A549 treated with RU486 at 1 μM for 4 hours (cell line): ENCODE measurements at places on chromosomes 5 and 9. TPM values are rescaled to one million over a fixed set of nuclear protein-coding genes. Genes with fewer than 3 reads are reported as not detected.

The SMIM33 gene
- total RNA-seq = not detected in 5 replicates

The NR5A1 gene
- 0.03 to 0.05 TPM in 2 of 5 replicates, not detected in the others for total RNA-seq

The PCDHAC2 gene
- 2.4 to 6.1 TPM (median 2.8 TPM) in 5 replicates for total RNA-seq

The PDZD2 gene
- total RNA-seq = 0.08 to 0.26 TPM (median 0.13 TPM) in 4 of 5 replicates, not detected in the other

The AFAP1L1 gene
- total RNA-seq = 5.1 to 7.9 TPM (median 6.6 TPM) in 5 replicates

The PCDHB15 gene
- 0.06 to 0.10 TPM (median 0.08 TPM) in 3 of 5 replicates, not detected in the others for total RNA-seq

The GTF2H2C gene
- total RNA-seq = 24.9 to 40.2 TPM (median 35.1 TPM) in 5 replicates

The QRFP gene
- total RNA-seq = not detected in 5 replicates

The ADAMTS12 gene
- total RNA-seq = 6.1 to 9.6 TPM (median 7.9 TPM) in 5 replicates

The IFNA13 gene
- not detected in 5 replicates for total RNA-seq

The NIPSNAP3A gene
- 6.5 to 15.4 TPM (median 13.4 TPM) in 5 replicates for total RNA-seq

The CNTLN gene
- total RNA-seq = 2.4 to 7.0 TPM (median 5.7 TPM) in 5 replicates

The PHF24 gene
- total RNA-seq = 0.12 to 0.31 TPM (median 0.20 TPM) in 4 of 5 replicates, not detected in the other

The SHISAL2B gene
- not detected in 5 replicates for total RNA-seq

The TMEM215 gene
- not detected in 5 replicates for total RNA-seq

The SNCAIP gene
- not detected in 5 replicates for total RNA-seq

The PNPLA7 gene
- total RNA-seq = 0.54 to 0.85 TPM (median 0.83 TPM) in 5 replicates

The TSSK1B gene
- not detected in 5 replicates for total RNA-seq

The AUH gene
- total RNA-seq = 9.1 to 11.7 TPM (median 9.8 TPM) in 5 replicates

The SPINK7 gene
- total RNA-seq = not detected in 5 replicates

The FOXD4 gene
- 0.31 to 0.56 TPM (median 0.38 TPM) in 5 replicates for total RNA-seq

The C1QTNF3 gene
- total RNA-seq = 0.12 to 0.59 TPM (median 0.17 TPM) in 4 of 5 replicates, not detected in the other

The STPG3 gene
- not detected in 5 replicates for total RNA-seq

The ARID3C gene
- total RNA-seq = 0.07 to 0.17 TPM (median 0.13 TPM) in 3 of 5 replicates, not detected in the others

The IL13 gene
- total RNA-seq = 0.07 to 0.24 TPM in 2 of 5 replicates, not detected in the others

The CER1 gene
- not detected in 5 replicates for total RNA-seq

The OR1Q1 gene
- not detected in 5 replicates for total RNA-seq

The ECSCR gene
- total RNA-seq = not detected in 5 replicates

The ANKRD20A1 gene
- 0.56 to 1.3 TPM (median 1.0 TPM) in 5 replicates for total RNA-seq

The TLR4 gene
- 0.12 to 0.31 TPM (median 0.13 TPM) in 5 replicates for total RNA-seq

The PTGER4 gene
- 0.70 to 1.0 TPM (median 0.94 TPM) in 5 replicates for total RNA-seq

The PCDHB13 gene
- 0.06 to 0.12 TPM (median 0.09 TPM) in 5 replicates for total RNA-seq

The RNF183 gene
- 0.09 to 0.15 TPM in 2 of 5 replicates, not detected in the others for total RNA-seq

The CAMK2A gene
- 0.61 to 1.4 TPM (median 0.83 TPM) in 5 replicates for total RNA-seq

The PCDHA11 gene
- total RNA-seq = 0.08 to 0.11 TPM (median 0.10 TPM) in 4 of 5 replicates, not detected in the other

The SPATA31D4 gene
- total RNA-seq = not detected in 5 replicates

The VCAN gene
- total RNA-seq = 11.6 to 17.3 TPM (median 14.9 TPM) in 5 replicates

The NSA2 gene
- 128 to 160 TPM (median 135 TPM) in 5 replicates for total RNA-seq

The ARL14EPL gene
- total RNA-seq = 0.16 to 0.32 TPM (median 0.24 TPM) in 4 of 5 replicates, not detected in the other

The NINJ1 gene
- total RNA-seq = 65.1 to 101 TPM (median 83.7 TPM) in 5 replicates
